Stimulated activated CD8-positive, alpha-beta memory T cell treated with anti-CD3 and anti-CD28 coated beads, Interleukin-2, amount 100 ng/mL, for 1 hour (primary cell): ENCODE measurements at places on chromosomes 11 and 22.

DNA sequence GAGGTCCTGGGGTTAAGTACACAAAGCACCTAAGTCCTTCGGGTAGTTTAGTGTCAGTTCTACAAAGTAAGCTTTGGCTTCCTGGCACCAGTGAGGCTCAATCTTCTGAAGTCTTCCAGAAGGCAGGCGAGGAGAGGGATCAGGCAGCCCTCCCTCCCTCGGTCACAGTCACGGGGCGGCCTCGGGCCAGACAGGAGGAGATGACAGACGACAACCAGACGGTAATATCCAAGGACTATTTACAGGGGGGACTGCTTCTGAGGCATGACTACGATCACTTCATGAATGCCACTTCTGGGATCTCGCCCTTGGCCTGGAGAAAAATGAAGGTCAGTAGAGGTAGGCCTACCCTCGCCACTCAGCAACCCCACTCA lies 383 bp upstream of the TMEM223 start:
- DNase-seq: no peak

DNA sequence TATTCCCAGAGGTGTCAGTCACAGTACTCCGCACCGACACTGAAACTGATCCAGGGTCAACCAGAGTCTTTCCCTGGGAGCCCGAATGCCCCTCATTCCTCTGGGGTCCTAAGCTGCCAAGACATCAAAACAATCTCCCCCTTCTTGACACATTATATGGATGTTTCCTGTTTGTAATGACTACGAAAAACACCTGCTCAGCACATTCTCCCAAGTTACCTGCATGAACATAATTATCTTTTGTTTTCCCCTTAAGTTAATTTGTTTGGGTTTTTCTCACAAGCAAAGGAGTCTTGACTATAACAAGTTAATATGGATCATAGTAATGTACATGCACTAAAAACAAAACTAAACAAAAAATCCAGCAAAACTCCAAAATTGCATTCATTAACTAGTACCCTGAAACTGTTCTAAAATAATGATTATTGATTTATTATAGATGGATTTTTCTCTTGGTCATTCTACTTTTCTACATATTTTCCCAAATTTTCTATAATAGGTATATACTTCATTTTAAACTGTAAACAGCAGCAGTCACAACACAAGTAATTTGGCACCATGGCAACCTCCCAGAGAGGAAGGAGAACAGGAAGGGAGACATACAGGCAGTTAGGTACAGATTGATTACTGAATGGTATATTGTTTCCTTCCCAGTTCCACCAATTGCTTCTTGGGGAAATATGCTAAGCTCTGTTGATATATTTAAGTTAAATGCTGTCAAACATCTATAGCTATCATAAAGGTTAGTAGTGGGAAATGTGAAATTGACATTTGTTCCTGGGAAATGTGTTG lies 631.5 kb downstream of the METTL15 start:
- no peak for DNase-seq

GRCh38 chr11:110295086-110295485 lies 1.3 kb downstream of the RDX start:
- DNase-seq: no peak

GRCh38 chr22:38802671-38803121 lies 8.8 kb upstream of the DNAL4 start:
- no peak for DNase-seq

GRCh38 chr11:8250434-8250833 lies 13.2 kb downstream of the LMO1 start:
- DNase-seq: no peak

DNA sequence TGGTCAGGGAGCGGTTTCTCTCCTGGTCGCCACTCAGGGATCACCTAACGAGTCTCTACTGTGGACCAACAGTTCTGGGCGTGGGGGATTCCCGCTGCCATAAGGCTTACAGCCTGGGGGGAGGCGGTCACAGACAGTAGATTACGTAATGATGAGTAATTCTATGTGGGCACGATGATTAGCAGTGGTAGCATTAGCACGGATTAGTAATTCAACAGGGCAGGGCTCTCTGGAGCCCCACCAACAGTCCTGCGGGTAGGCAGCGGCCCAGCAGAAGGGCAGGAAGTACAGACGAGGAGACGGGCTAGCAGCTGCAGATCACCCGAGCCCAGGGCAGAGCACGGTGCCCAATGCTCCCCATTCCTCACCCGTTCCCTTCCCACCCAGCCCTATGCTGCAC lies 3.6 kb downstream of the SHISAL1 start:
- DNase-seq: no peak

DNA sequence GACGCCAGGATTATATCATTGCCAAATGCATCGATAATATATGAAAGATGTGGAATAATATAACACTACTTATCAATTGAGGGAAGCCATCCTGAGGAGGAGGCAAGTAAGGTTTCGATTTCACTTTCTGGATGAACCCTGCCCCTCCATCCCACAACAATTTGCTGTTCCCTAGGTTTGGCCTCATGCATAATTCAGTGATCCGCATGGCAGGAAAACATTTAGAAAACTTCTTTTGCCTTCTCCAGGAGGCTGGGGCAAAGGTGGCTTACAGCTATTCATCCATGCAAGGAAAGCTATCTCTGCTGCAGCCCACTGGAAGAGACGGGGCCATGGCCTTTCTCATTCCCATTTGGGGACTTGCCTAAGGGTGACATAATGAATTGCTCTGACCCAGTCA lies 489.4 kb upstream of the CADM1 start:
- DNase-seq: no peak

DNA sequence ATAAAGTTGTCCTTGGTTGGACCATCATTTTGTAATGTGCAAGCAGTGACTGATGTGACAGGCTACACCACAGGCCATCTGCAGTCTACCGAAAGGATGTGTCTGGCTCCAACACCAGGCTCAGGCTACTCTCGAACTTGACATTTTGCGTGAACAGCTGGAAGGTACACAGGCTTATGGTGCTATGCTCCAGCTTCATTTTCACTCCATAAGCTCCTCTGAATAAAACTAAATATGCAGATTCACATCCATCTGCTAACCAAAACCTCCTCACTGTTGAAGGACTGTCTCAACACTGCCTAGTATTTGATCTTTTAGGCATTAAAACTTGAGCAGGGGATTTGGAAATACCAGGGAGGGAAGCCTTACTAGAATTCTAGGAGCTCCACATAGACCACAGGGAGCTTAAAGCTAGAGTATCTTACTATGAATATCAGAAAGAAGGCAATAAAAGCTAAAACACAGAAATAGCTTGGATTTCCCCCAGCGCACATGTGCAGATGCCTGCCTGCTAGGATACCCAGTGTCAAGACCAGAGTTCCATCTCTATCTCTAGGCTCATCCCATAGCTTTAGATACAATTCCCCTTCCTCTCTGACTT lies 383.9 kb upstream of the FAT3 start:
- no peak for DNase-seq

- no peak for DNase-seq
Observed at GRCh38 chr22:49833340-49834007, 5.8 kb upstream of the BRD1 start.

- no peak for DNase-seq
Observed at GRCh38 chr11:114594703-114595102, 883 bp downstream of the NXPE4 start.

GRCh38 chr11:77819921-77820564 lies 479 bp downstream of the RSF1 start:
- DNase-seq: peak; percentile 14

- no peak for DNase-seq
Observed at GRCh38 chr11:128777369-128778011, 83.6 kb downstream of the FLI1 start.

- DNase-seq: no peak
Observed at GRCh38 chr11:120357620-120358019, 21.4 kb downstream of the ARHGEF12 start.

- no peak for DNase-seq
Observed at GRCh38 chr11:26572770-26573402, 823 bp upstream of the MUC15 start.

DNA sequence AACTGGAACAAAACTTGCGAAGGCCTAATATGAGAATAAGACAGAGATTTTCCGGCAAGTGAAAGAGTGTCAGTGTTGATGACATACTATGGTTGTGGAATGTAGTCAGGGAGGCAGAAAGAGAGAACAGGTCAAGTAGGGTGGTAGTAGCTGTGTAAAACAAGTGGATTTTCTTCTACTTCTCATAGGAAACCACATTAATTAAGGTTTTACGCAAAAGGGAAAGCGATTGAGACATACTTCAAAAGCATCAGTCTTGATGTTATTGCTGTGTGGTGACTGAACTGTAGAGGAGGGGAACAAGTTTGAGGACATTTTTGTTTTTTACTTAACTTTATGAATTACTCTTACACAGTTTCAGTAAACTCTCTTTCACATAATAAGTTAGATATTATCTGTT lies 186.0 kb upstream of the CNTN5 start:
- no peak for DNase-seq

DNA sequence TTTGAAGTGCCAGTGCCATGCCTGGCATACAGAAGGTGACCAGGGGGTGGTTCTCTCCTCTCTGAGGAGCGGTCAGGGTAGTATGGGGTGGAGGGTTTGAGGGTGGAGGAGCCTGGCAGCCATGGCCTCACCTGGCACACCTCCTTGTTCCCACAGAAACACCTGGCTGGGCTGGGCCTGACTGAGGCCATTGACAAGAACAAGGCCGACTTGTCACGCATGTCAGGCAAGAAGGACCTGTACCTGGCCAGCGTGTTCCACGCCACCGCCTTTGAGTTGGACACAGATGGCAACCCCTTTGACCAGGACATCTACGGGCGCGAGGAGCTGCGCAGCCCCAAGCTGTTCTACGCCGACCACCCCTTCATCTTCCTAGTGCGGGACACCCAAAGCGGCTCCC lies 9.6 kb downstream of the SERPINH1 start:
- DNase-seq: no peak

DNA sequence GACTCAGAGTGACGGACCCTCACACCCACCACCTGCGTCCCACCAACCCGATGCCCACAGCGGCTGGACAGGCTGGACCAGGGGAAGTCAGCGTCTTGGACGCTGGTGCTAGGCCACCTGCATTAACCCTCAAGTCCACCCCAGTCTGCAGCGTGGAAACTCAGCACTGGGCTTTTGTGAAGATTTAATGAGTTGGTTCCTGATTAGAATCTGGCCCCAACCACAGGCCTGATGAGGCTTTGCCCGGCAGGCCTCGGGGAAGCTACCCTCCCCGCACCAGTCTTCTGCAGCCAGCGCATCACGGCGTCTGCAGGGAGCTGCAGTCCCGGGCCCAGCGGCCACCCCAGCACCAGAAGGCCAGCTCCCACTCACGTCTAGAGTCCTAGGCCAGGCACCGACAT lies 101.0 kb downstream of the BRD1 start:
- DNase-seq: no peak

DNA sequence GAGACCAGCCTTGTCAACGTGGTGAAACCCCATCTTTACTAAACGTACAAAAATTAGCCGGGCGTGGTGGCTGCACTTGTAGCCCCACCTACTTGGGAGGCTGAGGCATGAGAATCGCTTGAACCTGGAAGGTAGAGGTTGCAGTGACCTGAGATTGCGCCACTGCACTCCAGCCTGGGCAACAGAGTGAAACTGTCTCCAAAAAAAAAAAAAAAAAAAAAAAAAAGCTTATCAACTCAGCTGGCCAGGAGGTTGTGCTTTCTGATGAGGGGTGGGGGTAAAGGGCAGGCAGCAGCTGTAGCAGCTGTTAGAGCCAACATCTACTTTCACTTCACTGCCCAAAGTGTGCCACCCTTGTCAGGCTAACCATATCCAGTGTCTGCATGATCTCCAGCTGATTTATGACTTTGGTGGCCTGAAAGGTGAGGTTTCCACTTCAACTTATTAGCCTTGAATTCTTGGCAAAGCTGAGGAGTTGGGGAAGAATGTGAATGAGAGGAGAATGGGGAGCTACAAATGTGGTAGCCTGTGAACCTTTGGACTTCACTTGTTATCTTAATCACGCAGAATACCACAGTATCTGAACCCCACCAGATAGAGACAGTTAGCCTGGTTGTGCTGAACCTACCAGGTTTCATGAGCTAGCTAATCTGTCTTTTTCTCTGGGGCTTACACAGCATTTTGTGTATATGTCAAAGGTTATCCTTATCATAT lies 19.6 kb downstream of the RNF121 start:
- no peak for DNase-seq
